Liver (tissue), 10 donors: ENCODE measurements at places on chromosomes 16 and 17.
A peak's percentile ranks its signal among the peaks of the same experiment; 100 is the strongest.

- peak overlapping the region; percentile 93 for H3K27ac ChIP-seq
- H3K36me3 ChIP-seq: peaks cover 12% of the 10 kb centered on the region
- DNase-seq: peak; percentile 64
- peaks cover 15% of the 10 kb centered on the region for H3K4me1 ChIP-seq
- H3K27me3 ChIP-seq: no peaks in the 10 kb centered on the region
Observed at GRCh38 chr17:36533935-36534839, 481 bp downstream of the MYO19 start.

DNA sequence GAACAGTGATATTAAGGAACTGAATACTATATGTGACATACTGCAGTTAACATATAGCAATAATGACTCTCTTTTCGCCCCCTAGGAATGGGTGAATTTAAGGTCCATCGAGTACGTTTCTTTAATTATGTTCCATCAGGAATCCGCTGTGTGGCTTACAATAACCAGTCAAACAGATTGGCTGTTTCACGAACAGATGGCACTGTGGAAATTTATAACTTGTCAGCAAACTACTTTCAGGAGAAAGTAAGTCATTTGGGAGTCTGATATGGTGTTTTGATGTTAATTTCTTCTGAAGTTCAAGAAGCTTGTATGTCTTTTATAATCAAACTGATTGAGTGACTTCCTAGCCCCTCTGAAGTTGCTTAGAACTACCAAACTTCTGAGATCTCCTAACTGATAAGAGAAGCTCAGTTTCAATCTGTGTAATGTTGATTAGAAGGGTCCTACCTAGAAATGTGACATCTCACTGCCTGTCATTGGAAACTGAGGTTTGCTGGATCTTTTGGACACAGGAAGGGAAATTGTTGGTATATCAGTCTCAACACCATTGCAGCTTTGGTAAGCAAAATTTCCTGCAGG is 1.0 kb downstream of the UTP4 start:
- no peaks in the 10 kb centered on the region for H3K27me3 ChIP-seq
- no peak for DNase-seq
- H3K36me3 ChIP-seq: peaks cover 17% of the 10 kb centered on the region

- H3K27me3 ChIP-seq: peaks cover 5% of the 10 kb centered on the region
- no peaks in the 10 kb centered on the region for H3K4me1 ChIP-seq
- H3K4me3 ChIP-seq: no peak overlapping the region
Observed at GRCh38 chr17:40888196-40888720, 3.2 kb upstream of the KRT20 start.

DNA sequence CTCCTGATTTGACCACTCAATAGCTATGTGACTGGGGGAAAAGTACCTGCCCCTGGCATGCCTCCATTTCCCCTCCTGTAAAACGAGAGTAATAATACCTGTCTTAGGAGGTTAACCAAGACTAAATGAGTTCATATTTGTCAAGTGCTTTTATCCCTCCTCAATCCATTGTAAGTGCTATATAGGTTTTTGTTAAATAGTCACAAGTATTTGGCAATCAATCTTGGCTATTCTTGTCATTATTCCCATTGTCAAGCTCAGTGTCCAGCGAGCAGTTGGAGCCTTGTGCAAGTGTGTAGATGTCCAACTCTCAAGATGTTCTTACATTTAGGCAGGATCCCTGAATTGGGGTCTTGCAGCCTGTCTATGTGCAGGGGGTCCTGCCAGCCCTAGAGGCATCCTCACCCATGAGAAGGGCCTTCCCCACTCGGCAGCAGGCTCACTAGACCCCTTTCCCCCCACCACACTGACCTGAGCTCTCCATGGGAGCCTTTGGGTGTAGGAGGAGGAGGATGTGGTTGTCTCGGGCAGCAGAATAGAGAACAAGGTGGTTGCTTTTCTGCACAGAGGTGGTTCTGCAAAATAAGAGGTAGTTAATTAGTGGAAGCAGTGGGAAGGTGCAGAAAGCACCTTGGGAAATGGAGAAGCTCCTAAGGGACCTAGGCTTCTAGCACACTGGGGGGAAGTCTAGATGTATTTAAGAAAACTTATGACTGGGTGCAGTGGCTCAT is 18.0 kb downstream of the PIK3R6 start:
- no peak overlapping the region for H3K27ac ChIP-seq
- no peak for DNase-seq
- H3K27me3 ChIP-seq: peaks cover 2% of the 10 kb centered on the region
- no peak overlapping the region for H3K4me3 ChIP-seq
- H3K4me1 ChIP-seq: no peaks in the 10 kb centered on the region

GRCh38 chr16:48608452-48608851 is 1.5 kb downstream of the N4BP1 start:
- peaks cover 13% of the 10 kb centered on the region for H3K4me1 ChIP-seq
- DNase-seq: no peak
- H3K4me3 ChIP-seq: peak overlapping the region; percentile 96
- H3K36me3 ChIP-seq: no peaks in the 10 kb centered on the region
- H3K27ac ChIP-seq: peak overlapping the region; percentile 92
- no peaks in the 10 kb centered on the region for H3K27me3 ChIP-seq
